Activated CD4-positive, alpha-beta T cell treated with anti-CD3 and anti-CD28 coated beads for 36 hours (primary cell): ENCODE measurements at places on chromosomes 3 and 15. TPM values are rescaled to one million over a fixed set of nuclear protein-coding genes. Genes with fewer than 3 reads are reported as not detected.

PP2D1 gene
- total RNA-seq, result not detected

CCRL2 gene
- total RNA-seq, result 1.3 TPM

IL5RA gene
- 0.30 TPM for total RNA-seq

MOBP gene
- not detected for total RNA-seq

STAB1 gene
- 0.14 TPM for total RNA-seq

GALNT15 gene
- total RNA-seq, result not detected

DNA sequence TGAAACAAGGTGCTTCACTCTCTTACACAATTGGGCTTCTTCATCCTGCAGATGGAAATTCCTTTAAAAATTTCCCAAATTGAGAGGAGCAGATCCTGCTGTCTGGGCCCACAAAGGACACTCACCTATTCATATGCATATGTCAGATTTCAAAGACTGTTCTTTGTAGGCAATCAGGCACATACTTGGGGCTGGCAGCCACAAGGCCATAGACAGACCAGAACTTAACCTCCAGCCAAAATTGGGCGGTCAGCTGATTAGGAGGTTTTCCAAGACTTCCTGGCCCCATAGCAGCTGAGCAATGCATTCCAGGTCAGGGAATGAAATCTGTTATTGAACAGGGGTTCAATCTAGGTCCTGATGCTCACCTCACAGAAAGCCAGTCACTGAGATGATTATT is 15.0 kb upstream of the HPS3 start:
- H3K36me3 ChIP-seq, result no peaks in the 10 kb centered on the region
- H3K4me3 ChIP-seq, result no peak overlapping the region
- no peaks in the 10 kb centered on the region for H3K4me1 ChIP-seq
- H3K27ac ChIP-seq, result no peak overlapping the region
- no peaks in the 10 kb centered on the region for H3K27me3 ChIP-seq

DNA sequence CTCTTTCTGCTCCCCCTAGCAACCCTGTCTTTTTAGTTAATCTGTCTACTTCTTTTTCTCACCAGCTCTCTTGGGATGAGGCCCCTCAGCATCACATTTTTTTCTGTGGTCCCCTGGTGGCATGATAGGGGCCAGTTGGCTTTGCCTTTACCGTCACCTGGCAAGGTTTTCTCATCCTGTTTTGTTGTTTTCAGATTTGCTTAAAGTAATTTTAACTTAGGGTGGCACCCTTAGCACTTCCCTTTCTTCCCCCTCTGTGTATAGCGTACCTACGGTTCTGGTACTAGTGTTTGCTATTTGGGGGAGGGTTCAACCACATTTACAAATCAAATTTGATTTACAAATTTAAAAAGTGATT is 35.6 kb downstream of the PDCD6IP start:
- H3K4me3 ChIP-seq, result no peak overlapping the region
- no peaks in the 10 kb centered on the region for H3K27me3 ChIP-seq
- peaks cover 35% of the 10 kb centered on the region for H3K4me1 ChIP-seq
- H3K36me3 ChIP-seq, result peaks cover 36% of the 10 kb centered on the region
- peak overlapping the region; percentile 39 for H3K27ac ChIP-seq

DNA sequence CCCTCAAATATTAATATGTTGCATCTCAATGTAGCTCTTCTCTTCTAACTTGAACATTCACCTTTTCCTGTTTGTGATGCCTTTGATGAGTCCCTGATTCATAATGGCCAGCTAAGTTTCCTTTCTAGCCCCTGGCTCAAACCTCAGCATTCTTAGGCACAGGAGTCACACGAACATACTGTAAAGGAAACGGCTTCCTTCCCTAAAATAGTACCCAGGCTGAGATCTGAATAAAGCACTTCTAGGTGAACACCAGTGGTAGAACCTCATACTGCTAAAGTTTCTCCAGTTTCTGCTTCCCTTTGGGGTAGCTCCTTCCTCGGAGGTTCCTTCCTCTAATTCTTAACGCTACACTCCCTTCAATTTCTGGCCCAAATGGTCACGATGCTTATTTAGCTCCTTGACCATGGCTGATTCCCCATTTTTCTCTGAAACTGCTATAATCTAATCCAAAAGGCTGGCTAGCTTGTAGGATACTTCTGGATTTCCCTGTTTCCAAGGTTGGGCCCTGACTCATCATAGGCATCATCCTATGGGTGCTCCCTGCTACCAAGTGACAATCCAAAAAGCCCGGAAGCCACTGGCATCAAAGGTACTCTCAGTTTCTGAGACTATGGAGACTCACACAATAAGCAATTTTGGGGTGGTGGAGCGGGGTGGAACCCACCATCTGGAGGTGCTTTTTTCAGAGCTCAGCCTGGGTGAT is 2.4 kb downstream of the ANAPC13 start:
- DNase-seq, result no peak
- peaks cover 38% of the 10 kb centered on the region for H3K4me1 ChIP-seq

GRCh38 chr15:56891852-56892440 is 26.5 kb upstream of the TCF12 start:
- H3K36me3 ChIP-seq, result no peaks in the 10 kb centered on the region
- H3K27me3 ChIP-seq, result no peaks in the 10 kb centered on the region
- no peak overlapping the region for H3K27ac ChIP-seq
- no peak overlapping the region for H3K4me3 ChIP-seq

- H3K27ac ChIP-seq, result no peak overlapping the region
- no peak for DNase-seq
- H3K4me3 ChIP-seq, result no peak overlapping the region
- no peaks in the 10 kb centered on the region for H3K4me1 ChIP-seq
- H3K36me3 ChIP-seq, result no peaks in the 10 kb centered on the region
Measured at GRCh38 chr3:117235304-117235703, 525.7 kb downstream of the TUSC7 start.

- no peak for DNase-seq
- no peak overlapping the region for H3K27ac ChIP-seq
- H3K36me3 ChIP-seq, result no peaks in the 10 kb centered on the region
- no peak overlapping the region for H3K4me3 ChIP-seq
- H3K27me3 ChIP-seq, result no peaks in the 10 kb centered on the region
Measured at GRCh38 chr3:33174095-33174494, 44.5 kb downstream of the SUSD5 start.

GRCh38 chr3:181631901-181632300 is 79.8 kb upstream of the SOX2 start:
- H3K4me1 ChIP-seq, result no peaks in the 10 kb centered on the region
- no peak overlapping the region for H3K27ac ChIP-seq
- no peak overlapping the region for H3K4me3 ChIP-seq
- H3K27me3 ChIP-seq, result peaks cover 2% of the 10 kb centered on the region

- no peaks in the 10 kb centered on the region for H3K27me3 ChIP-seq
- H3K4me3 ChIP-seq, result no peak overlapping the region
- no peaks in the 10 kb centered on the region for H3K36me3 ChIP-seq
- H3K27ac ChIP-seq, result no peak overlapping the region
- DNase-seq, result no peak
Measured at GRCh38 chr3:33926998-33927605, 128.7 kb downstream of the PDCD6IP start.

DNA sequence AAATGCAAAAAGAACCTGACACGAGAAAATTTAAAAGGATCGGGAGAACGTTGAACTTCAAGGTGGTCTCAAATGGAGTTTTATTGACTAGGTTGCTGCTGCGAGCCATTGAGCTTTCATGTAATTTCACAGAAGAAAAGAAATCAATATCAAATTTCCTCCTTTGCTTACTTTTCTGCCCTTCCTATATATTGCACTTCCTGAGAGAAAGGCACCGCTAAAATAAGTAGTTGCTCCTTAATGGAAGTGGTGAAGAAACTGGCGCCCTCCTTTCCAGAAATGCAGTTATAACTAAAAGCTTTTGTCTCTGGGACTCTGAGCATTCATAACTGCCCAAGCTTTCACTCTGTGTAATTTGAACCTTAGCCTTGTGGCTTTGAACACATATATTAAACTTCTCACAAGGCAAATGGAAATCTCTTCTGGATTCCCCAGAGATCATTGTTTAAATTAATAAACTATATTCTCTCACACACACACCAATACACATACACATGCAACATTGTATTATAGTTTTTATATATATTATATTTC is 13.4 kb downstream of the EID1 start:
- DNase-seq, result no peak
- no peaks in the 10 kb centered on the region for H3K36me3 ChIP-seq
- no peak overlapping the region for H3K27ac ChIP-seq
- H3K4me3 ChIP-seq, result no peak overlapping the region
- peaks cover 16% of the 10 kb centered on the region for H3K27me3 ChIP-seq

DNA sequence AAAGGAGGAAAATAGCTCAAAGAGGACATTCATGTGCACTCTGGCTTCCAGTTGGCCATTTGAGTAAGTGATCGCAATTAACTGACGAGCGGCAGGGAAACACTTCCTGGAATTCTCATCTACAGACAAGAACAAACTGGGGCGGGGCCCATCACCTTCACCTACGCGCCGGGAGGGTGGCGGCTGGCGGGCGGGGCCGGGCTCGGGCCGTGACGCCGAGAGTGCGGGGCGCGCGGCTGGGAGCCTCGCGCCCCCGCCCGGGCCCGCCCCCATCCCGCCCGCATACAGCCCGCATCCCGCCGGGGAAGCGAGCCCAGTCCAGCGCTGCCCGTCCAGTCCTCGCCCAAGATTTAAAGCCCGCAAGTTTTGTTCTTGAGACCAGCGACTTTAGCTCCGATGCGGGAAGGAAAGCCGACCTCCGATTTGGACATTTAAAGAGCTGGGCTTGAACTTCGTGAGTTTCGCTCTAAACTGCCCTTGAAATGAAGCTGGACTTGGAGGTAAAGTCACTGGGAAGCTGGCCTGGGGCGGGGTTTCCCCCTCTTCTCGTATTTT is at the start of gene B3GNT5:
Gene B3GNT5 (plus strand): TSS at position 281 of the 555 bp plus-strand sequence. CDS start 16,546 bp downstream, outside the sequence.
- peaks cover 27% of the 10 kb centered on the region for H3K4me1 ChIP-seq
- DNase-seq, result peak; percentile 76

GRCh38 chr3:40054568-40055222 is 245.3 kb downstream of the MYRIP start:
- DNase-seq, result no peak
- H3K27ac ChIP-seq, result no peak overlapping the region
- H3K4me1 ChIP-seq, result no peaks in the 10 kb centered on the region
- peaks cover 2% of the 10 kb centered on the region for H3K36me3 ChIP-seq
- H3K27me3 ChIP-seq, result peaks cover 5% of the 10 kb centered on the region
- H3K4me3 ChIP-seq, result no peak overlapping the region

DNA sequence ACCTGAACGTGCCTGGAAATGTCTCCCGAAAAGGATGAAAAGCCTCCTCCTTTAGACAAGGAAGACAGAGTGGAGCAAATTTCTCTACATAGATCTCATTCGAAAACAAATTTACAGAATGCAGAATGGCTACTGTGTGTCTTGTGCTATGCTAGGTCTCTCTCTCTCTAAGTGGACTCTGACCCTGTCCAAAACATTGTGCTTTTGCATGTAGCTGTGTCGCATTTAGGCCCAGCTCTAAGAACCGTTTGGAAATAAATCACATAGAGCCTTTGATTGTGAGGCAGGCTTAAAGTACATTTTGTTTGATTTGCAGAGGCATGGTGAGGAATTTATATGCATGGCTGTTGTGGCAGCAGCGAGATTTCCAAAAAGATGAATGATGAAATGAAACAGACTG is 198.0 kb downstream of the SV2B start:
- no peak for DNase-seq
- H3K4me3 ChIP-seq, result no peak overlapping the region
- H3K36me3 ChIP-seq, result no peaks in the 10 kb centered on the region
